ENCODE measurements at places on chromosomes 1 and 21.

- DNase-seq, result no peak
These were observed 82.0 kb downstream of the RPAP2 start for GRCh38 chr1:92380867-92381266.

DNA sequence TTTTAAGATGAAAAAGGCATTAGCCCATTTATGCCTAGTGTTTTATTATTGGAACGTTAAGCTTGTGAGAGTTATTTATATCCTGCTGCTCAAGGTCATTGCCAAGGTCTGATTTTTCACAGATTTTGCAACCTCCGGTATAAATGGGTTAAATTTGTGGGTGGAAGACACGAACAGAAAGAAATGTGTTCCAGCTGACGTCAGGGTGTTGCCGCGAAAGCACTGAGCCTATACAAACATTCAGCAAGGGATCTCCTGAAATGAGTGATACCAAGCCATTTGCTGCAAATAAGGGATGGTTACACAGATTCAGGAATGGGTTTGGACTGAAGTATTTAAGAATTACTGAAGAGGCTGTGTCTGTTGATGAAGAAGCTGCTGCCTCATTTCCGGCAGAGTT lies 32.2 kb downstream of the TMED5 start:
- no peak for DNase-seq

GRCh38 chr1:9591669-9592509 lies 3.2 kb downstream of the TMEM201 start:
- peak; percentile 46 for DNase-seq

- no peak for DNase-seq
These were observed 150.9 kb downstream of the KCNJ6 start for GRCh38 chr21:37765221-37765900.

DNA sequence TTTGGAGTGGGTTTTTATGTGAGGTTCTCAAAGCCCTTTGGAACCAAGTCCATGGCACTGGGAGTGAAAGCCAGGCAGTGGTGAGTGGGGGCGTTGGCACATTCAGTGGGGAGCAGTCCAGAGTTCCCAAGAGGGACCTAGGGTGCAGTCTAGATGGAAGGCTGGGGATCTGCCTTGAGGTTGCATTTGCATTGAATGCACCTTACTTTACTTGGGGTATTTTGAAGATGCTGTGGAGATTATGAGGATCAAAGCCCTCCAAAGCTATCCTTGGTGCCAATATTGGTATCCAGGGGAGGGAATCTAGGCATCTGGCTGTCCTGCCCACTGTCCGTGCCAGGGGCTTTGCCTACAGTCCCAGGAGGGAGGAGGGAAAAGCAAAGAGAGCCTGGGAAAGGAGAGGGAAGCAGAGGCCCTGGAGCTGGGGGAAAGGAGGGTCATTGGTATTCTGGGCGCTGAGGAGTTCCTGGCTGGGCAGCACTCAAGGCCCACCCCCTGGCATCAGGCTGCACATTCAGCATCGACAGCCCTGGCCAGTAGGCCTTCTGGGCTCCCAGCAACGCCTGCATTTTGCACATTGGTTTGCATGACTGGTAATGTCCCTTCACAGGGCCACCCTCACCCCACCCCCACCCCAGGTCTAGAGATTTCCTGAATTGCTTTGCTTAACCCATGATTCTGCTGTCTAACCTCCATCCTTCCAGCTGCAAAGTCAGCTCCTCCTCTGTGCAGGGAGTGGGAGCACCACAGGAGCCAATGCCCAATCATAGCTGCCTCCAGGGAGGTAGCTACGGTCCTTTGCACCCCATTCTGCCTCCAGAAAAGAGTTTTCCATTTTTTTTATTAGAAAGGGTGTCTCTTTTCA lies 843 bp upstream of the BCAN start:
- DNase-seq, result no peak

GRCh38 chr1:176445402-176445801 lies 17.6 kb upstream of the PAPPA2 start:
- no peak for DNase-seq

- no peak for DNase-seq
These were observed 171.5 kb downstream of the RUNX1 start for GRCh38 chr21:34877485-34878128.

GRCh38 chr1:32715901-32716311 lies 13.3 kb upstream of the SYNC start:
- no peak for DNase-seq

- DNase-seq, result no peak
These were observed 34.4 kb downstream of the CAPN9 start for GRCh38 chr1:230781594-230781993.

DNA sequence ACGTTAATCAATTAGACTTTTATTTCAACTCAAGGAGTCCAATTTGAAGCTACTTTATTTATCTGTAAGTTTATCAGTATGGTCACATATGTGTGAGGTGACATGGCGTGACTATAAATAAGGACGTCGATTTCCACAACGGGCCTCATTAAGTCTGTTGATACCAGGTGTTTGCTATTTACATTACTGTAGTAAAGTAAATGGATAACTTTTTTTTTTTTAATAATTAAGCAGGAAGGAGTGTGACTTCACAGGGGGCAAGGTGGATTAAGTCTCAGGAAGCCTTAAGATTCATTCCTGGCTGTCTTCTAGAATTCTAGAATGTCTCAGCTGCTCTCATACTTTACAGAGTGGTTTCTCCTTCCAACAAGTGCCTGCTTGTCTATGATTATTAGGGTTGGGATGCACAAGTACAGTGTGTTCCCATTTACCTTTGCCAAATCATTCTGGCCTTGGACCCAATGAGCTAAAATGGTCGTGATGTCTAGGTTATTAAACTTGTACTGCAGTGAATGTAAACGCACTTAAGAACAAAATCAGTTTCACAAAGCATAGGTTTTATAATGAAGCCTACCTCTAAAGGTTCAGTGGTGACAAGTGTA lies 15.5 kb downstream of the MAP3K7CL start:
- no peak for DNase-seq

DNA sequence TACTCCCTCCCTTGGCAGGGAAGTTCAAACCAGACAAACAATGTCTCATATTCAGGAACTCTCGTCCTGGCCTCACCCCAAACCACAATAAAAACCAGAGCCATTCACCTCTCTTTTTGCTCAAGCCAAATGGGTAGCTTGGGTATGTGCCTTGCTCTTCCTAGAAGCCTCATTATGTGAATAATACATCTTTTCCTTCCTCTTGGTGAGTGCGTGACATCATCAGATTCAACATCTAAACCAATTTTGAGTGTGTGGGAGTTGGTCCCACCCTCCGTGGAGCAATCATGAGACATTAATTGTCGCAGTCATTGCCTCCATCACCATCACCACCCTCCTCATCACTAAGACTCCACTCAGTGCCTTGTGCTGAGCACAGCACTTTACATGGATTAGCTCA lies 482.9 kb downstream of the PTPRU start:
- peak; percentile 87 for DNase-seq

- no peak for DNase-seq
These were observed 4.8 kb upstream of the DSCAM start for GRCh38 chr21:40851749-40852148.

DNA sequence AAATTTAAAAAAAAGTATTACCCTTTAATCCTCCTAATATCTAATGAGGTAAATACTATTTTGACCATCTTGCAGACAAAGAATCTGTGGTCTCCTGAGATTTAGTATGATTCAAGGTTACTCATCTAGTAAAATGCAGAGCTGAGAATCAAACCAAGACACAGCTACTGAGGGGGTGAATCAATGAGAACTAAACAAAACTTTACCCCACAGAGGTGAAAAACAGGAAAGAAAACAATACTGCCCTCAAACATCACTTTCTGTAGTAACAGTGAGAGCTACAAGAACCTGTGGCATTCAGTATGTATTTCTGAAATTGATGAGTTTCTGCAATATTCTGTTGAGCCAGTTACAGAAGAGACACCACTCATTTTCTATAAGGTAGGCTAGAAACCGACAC lies 85.1 kb downstream of the JAK1 start:
- DNase-seq, result no peak

GRCh38 chr1:194069168-194069830 lies 882.9 kb upstream of the B3GALT2 start:
- DNase-seq, result peak; percentile 49

DNA sequence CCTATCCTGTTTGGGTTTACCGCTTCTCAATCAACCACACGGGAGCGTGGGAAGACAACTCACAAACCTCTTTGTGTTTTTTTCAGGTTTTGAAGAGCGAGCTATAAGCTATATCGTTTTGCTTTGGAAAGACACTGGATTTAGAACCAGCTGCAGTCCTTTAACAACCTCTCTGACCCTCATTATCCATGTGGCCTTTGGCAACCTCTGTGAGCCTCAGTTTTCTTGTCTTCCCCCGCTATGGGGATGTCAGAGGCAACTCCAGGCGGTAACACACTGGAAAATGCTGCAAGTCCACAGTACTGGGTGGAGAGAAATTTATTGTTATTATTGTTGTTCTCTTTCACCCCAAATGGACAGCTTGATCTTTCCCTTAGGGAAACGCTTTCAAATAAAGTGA lies 100.0 kb downstream of the ETS2 start:
- DNase-seq, result no peak

DNA sequence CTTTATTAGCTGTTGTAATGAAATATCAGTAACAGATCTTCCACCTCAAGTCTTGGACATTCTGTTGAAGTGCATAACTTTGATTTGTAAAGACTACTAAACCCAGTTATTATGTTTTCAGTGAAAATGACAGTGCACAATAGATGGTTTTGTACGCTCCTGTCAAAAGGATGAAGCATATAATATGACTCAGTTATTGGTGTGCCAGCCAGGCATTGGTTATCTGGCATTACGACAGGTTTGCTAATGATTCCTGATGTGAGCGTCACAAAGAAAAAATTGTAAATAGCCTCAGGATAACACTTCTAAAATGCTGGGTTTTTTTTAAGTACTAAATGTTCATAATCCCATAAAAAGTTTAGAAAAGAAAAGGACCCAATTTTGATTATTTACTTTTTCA lies 147.9 kb downstream of the MAGI3 start:
- no peak for DNase-seq

- no peak for DNase-seq
These were observed 47.8 kb downstream of the AZIN2 start for GRCh38 chr1:33128781-33129180.

- no peak for DNase-seq
These were observed 29.8 kb downstream of the AHDC1 start for GRCh38 chr1:27574001-27574781.

GRCh38 chr1:202122639-202123335 lies at the start of gene GPR37L1:
Gene GPR37L1 (plus strand): TSS chr1:202122917. CDS start chr1:202122964, 47 bp downstream.
- DNase-seq, result no peak

GRCh38 chr21:21084179-21084578 lies 86.0 kb downstream of the NCAM2 start:
- no peak for DNase-seq

GRCh38 chr1:208369045-208369444 lies 124.9 kb upstream of the PLXNA2 start:
- no peak for DNase-seq

GRCh38 chr1:94416901-94417727 lies 1.1 kb upstream of the ABCD3 start:
- no peak for DNase-seq

DNA sequence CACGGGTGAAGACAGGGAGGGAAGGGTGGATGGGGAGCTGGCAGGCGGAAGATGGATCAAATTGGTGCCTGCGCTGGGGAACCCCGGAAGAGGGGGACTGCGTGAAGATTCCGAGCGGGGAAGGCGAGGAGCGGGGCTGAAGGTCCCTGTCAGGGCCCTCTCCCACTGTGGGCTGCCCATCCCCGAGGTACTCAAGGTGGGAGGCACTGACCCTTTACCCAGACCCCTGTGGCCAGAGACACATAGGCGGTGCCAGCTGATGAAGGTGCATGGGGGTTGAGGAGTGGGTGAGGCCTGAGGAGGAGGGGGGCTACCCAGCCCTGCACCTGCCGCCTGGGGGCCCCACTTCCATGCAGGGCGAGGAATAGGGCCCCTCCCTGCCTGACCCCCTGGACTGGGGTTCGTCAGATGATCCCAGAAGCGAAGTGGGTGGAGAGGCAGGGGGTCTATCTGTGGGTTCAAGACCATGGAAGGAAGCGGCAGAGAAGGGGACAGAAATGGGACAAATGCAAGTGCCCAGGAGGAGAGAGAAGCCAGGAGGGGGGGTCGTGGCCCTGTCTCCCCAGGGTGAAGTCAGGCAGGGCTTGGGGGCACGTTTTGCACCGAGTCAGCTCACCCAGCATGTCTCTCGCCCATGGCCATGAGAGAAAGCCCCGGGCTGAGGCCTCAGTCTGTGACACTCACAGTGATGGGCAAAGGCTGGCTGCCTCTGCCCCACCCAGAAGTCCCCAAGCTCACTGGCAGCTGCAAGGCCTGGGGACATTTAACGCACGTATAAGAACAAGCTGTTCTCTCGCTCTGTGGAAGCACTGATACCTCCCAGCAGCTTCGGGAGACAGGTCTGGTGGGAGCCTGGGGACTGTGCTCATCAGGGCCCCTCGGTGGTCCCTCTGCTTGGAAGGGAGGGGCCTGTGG lies 7.0 kb upstream of the MMEL1 start:
- DNase-seq, result no peak

DNA sequence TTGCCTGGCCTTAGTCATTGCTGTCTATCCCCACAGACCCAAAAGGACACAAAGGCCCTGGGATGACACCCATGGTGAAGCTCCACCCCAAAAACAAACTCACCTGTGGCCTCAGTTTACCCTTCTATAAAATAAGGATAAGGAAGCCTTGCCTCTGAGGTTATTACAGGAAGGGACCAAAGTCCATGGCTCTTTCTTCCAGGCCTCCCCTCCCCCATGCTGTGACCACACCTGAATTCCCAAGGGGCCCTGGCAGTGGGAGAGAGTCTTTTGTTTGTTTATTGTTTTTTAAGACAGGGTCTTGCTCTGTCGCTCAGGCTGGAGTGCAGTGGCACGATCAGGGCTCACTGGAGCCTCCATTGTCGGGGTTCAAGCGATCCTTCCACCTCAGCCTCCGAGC lies 10.5 kb upstream of the TNFRSF25 start:
- no peak for DNase-seq

- DNase-seq, result peak; percentile 93
These were observed 7.9 kb downstream of the CSTB start for GRCh38 chr21:43767984-43768867.

GRCh38 chr1:192538407-192539296 lies 36.9 kb upstream of the RGS1 start:
- DNase-seq, result no peak

DNA sequence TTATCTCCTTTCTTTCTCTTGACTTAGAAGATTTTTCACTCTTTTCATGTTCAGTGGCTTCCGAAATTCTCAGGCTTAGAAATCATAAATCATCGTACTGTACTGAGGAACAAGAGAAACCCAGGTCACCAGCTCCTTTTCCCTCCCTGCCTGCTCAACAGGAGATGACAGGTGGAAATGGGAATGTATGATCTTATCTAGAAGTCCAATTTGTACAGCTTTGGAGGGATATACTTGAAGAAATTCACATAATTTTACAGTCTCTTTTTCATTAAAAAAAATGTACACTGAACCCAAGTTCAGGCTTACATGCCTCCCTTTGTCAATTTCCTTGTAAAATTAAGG lies 11.7 kb downstream of the EVA1C start:
- no peak for DNase-seq
